ENCODE measurements at places on chromosomes 12 and 14.

DNA sequence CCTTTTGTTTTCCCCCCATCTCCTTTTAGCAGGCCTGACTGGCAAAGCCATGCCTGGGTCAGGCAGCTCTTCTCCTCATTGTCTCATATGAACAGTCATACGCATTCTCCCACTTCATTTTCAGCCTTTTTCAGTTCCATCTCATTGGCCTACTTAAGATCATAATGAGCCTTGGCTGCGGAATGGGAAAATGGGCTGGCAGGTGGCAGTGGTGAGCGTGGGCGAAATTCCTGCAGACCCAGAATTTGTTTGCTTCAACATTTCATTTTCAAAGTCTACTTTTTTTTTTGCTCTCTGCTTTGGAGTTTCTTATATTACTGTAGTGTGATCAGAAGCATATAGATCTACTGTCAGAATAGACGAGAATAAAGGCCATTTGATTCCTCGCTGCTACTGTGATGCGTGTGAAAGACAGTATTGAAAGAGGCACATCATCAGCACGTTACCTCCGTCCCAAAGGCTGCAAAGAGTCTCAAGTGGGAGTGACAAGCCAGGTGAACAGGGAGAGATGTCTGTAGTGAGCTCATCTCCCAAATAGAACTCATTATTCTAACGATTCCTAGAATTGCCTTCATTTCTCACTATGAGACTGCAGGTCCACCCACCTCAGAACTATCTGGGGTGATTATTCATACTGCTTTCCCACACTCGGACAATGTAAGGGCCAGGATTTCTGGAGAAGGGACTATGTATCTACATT is 73.7 kb downstream of the TBK1 start:
- DNase-seq = no peak

DNA sequence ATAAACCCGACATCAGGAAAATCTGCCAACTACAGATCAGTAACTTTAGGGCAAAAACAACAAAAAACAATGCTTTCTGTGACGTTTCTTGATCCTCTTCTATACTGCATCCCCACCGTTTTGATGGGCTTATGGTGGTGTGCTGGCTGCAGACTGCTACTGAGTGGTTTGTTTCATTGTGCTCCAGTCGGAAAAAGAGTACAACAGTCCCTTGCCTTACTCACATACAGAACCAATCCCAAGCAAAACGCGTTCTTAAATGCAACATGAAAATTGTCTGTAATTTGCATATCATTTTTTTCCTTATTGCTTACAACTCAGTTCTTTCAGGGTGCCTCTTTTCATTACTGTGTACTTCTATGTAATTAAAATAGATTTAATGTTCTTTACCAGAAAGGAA is 2.3 kb downstream of the ETV6 start:
- DNase-seq = no peak

- DNase-seq = no peak
These were observed 64.8 kb upstream of the BDKRB2 start for GRCh38 chr14:96139879-96140278.

DNA sequence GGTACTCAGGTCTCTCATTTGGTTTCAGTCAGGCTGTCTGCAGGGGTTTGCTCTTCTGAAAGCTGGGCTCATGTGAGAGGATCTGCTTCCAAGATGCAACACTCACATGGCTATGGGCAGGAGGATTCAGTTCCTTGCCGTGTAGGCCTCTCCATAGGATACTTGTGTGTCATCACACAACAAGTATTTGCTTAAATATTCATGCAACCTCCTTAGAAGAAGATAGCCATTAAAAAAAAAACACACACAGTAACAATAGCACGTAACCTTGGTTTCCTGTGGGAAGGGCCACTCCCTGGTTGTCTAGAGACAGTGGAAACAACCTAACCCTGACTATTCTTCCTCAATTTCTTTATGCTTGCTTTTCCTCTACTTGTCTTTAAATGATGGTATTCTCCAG is 31.8 kb upstream of the CLEC4E start:
- no peak for DNase-seq

DNA sequence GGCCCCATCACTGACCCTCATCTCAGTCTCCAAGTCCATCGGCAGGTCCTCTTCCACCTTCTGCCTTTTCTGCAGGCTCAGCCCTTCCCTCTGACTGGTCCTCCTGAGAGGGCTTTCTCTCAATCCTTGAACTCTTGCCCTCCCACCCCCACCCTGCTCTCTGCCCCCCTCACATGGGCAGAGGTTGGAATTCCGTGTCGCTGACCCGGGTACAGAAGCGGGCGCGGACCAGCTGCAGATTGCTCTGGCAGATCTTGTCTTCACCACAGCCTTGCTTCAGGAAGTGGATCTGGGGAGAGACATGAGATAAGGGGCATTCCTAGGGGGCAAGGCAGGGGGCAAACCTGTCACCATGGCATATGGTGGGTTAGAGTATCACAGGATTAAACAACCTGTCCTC is 12.4 kb downstream of the ITGA7 start:
- no peak for DNase-seq

DNA sequence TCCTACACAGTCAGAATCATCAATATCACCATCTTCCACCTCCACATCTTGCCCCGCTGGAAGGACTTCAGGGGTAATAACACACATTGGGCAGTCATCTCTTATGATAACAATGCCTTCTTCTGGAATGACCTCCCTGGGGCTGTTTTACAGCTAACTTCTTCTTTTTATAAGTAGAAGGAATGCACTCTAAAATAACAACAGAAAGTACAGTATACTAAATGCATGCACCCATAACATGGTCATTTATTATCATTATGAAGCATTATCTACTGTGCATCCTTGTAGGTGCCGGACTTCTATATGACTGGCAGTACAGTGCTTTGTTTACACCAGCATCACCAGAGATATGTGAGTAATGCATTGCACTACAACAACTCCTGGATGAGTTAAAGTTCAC is 19.0 kb upstream of the NUAK1 start:
- no peak for DNase-seq

DNA sequence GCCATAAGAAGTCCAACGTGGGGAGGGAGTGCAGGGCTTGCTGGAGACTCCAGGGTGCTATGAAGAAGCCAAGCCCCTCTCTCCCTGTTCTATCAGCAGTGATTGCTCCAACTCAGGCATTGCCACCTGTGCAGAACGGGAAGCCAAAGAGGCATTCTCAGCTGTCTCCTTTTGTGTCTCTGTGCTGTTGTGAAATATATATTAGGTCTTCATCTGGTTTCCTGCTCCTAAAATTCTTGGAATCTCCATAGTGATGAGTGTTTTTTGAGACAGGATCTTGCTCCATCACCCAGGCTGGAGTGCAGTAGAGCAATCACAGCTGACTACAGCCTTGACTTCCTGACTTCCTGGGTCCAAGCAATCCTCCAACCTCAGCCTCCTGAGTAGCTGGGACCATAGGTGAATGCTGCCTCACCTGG is 51.2 kb upstream of the AEBP2 start:
- no peak for DNase-seq

GRCh38 chr12:121767525-121768016 is 25.9 kb downstream of the RHOF start:
- DNase-seq = no peak

Data from naive thymus-derived CD8-positive, alpha-beta T cell (primary cell).